Right renal cortex interstitium (tissue), 3 donors: ENCODE measurements at places on chromosomes 1 and 21. TPM values are rescaled to one million over a fixed set of nuclear protein-coding genes. Genes with fewer than 3 reads are reported as not detected.

The MSH4 gene
- 0.22 TPM for polyA plus RNA-seq

The LAMB3 gene
- 1.4 TPM for polyA plus RNA-seq

The ATP1A1 gene
- 1,088 TPM for polyA plus RNA-seq

The ARID1A gene
- polyA plus RNA-seq, result 85.3 TPM

The NBPF10 gene
- polyA plus RNA-seq, result 2.9 TPM

The KCND3 gene
- polyA plus RNA-seq, result 1.2 TPM

The SERPINC1 gene
- 0.80 TPM for polyA plus RNA-seq

The SCP2 gene
- 236 TPM for polyA plus RNA-seq

The OR10T2 gene
- polyA plus RNA-seq, result not detected

The INPP5B gene
- 17.0 TPM for polyA plus RNA-seq

The SNX27 gene
- polyA plus RNA-seq, result 21.8 TPM

The CLCA4 gene
- polyA plus RNA-seq, result not detected

The BRDT gene
- not detected for polyA plus RNA-seq

The PRR9 gene
- polyA plus RNA-seq, result not detected

GRCh38 chr21:22224261-22224660, 1226.1 kb downstream of the NCAM2 start:
- no peak for DNase-seq

DNA sequence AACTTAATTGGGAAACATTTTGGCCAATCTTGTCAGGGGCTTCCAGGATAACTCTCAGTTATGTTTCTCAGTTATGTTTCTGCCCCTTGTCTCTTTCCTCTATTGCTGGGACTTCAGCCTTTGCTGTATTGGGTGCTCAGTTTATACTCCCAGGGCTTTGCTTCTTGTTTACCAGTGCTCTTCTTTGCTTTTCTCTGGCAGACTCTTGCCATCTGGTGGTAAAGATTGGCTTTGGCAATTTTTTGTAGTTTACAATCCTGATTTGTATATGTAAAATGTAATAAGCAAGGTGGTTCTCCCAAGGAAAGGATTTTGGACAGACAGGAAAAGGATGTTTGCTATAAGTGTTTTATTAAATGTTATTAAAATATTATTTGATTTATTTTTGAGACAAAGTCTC, 37.9 kb downstream of the FABP3 start:
- peak; percentile 10 for DNase-seq

DNA sequence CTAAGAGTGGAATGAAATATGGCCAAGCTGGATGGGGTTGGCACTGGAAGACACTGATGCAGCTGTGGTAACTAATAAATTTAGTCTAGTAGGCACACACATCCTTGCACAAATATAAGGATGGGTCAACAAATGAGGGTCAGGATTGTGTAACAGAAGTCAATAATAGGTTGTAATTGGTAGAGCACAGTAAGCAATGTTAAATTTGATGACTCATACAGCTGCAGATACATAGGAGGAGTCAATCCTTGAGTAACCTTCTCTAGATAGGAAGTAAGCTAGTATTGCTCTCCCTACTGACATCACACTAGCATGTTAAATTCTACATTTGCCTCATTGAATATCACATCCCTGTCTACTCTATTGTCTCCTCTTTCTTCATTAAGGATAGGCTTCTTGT, 332.1 kb downstream of the PTPRC start:
- DNase-seq, result no peak

- no peak for DNase-seq
Measured at GRCh38 chr1:157080714-157081113, 18.9 kb downstream of the ETV3L start.

DNA sequence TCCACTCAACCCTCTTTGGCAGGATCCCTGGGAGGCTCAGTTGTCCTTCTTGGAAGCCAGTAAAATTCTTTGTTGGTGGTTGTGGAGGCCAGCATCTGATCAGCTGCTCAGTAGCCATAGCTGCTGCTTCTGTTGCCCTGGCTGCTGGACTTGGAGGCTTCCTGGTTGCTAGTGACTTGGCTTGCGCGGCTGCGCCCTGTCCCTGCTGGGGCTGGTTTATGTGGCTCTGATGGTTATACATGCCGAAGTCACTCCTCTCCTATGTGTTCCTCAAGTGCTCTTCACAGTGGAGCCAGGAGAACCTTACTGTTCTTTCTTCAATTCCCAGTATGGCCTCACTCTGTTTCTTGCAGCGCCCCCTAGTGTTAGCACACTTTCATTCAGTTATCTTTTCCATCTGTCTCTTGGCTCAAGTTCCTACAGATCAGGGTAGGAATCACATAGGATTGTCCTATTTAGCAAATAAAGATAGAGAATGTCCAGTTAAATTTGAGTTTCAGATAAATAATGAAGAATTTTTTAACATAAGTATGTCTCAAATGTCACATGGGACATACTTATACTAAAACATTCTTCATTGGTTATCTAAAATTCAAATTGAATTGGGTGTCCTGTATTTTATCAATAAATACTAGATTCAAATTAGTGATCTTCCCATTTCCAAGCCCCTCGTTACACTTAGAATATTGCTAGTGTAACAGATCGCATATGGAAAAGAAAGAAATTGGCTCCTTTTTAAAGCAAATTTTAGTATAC, 176.5 kb downstream of the TGFB2 start:
- no peak for DNase-seq

GRCh38 chr1:219806642-219807041, 121.7 kb downstream of the SLC30A10 start:
- DNase-seq, result no peak

GRCh38 chr1:22876359-22877111, 96.1 kb downstream of the LACTBL1 start:
- DNase-seq, result no peak

- DNase-seq, result no peak
Measured at GRCh38 chr1:117757668-117758067, 151.8 kb downstream of the TENT5C start.

- DNase-seq, result no peak
Measured at GRCh38 chr1:185565302-185565701, 168.9 kb upstream of the HMCN1 start.

DNA sequence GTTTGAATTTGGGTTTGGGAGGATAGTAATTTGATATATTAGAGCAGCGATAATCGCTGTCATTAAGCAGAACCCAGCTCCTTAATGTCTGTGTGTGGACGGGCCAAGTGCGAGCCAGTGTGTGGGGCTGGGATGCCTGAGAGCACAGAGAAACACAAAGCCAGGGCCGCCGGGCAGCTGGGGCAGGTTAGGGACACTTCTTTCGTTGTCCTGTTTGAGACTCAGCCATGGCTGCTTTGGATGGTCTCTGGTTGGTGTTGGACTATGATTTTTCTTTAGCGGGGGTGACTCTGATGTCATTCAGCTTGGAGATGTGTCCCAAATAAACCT, 33.4 kb downstream of the ABCG1 start:
- no peak for DNase-seq

GRCh38 chr1:187853505-187853904, 1024.8 kb downstream of the PLA2G4A start:
- no peak for DNase-seq

GRCh38 chr1:983798-984475, 2.0 kb upstream of the PERM1 start:
- no peak for DNase-seq

- no peak for DNase-seq
Measured at GRCh38 chr1:13722808-13723360, 22.9 kb downstream of the PRDM2 start.

- no peak for DNase-seq
Measured at GRCh38 chr1:159341736-159342135, 39.6 kb downstream of the FCER1A start.

DNA sequence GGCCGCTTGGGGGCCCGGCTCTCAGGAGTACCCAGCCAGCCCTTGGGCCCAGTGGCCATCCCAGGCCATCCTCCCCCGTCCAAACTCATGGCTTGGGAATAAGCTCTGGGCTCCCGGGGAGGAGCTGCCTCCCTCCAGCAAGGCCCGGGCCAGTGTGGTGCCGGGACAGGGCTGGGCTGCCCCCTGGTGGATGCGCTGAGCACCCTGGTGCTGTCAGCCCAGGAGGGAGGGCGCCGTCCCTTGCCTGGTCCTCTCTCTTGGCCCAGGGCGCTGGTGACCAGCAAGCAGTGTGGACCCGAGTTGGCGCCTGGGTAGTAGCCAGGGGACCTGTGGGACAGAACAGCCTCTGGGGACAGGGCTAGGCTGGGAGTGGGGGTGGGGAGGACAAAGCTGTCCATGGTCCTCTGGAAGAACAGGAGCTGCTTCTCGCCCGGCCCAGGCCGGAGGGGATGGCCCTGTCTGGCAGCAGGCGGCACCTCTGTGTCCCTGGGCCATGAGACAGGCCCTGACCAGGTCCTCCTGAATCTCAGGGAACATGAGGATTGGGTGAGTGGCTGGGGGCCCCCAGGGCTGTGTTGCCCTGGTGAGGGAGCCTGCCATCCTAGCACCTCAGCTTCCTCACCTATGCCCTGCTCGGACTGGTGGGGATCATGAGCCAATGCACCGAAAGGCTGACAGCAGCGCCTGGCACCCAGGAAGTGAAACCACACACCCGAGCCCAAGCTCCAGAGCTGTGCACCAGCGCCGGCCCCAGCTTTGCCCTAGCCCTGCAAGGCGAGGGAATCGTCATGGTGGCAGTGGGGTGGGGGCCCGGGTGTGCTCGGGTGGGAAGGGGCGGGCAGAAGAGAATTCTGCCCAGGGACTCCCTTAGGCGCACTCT, 9.4 kb downstream of the MORN1 start:
- DNase-seq, result peak; percentile 52

DNA sequence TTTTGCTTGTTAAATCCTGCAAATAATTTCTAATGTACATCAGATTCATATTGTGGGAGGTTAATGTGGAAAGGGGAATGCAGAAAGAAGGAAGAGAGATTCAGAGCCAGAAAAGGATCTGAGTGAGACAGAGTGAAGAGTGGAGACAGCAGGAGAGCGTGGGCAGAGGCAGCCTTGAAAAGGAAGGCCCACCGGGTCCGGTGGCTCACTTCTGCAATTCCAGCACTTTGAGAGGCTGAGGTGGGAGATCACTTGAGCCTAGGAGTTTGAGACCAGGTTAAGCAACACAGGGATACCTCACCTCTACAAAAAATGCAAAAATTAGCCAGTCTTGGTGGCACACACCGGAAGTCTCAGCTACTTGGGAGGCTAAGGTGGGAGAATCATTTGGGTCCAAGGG, 222.0 kb upstream of the RAB4A start:
- no peak for DNase-seq

- DNase-seq, result no peak
Measured at GRCh38 chr1:34625521-34626015, 129.3 kb upstream of the GJB5 start.

DNA sequence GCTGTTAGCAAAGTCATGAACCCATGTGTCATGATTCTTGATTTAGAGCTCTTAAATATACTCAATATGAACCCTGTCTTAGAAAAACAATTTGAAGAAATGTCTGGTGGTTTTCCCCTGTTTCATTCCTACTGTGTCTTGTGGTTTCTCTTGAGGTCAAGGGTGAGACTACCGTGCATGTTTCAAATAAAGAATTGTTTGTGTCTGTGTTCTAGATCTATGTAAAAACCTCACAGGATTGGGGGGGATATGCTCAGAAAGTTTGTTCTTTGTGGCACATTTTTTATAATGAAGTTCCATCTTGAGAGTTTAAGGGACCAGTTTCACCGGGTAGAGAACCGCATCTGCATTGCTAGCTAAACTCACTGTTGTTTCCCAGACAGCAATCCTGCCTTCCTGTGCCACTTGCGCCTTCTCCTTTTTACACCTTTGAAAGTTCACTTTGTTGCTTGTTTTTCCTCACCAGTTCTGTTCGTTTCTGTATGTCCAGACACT, 30.9 kb upstream of the CACYBP start:
- DNase-seq, result no peak

DNA sequence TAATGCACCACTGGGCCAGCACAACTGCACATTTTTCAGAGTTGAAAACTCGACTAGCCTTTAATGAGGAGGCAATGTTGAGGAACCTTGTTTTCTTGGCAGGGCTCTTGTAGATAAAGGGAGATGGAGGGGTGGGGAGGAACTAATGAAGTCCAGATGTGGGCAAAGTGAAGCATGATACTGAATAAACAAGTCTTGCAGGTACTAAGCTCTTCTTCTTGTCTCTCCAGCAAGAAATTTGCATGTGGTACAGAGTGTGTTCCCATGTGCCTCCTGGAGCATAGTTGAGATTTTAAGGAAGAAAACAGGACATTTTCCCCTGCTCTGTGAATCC, 47.0 kb downstream of the PLPP3 start:
- no peak for DNase-seq

- no peak for DNase-seq
Measured at GRCh38 chr1:41812453-41812852, 106.3 kb downstream of the HIVEP3 start.
